HTR-8/SVneo (cell line): ENCODE measurements at places on chromosomes 5 and 9.
A peak's percentile ranks its signal among the peaks of the same experiment; 100 is the strongest.

GRCh38 chr9:128061275-128061960, 5.7 kb downstream of the NAIF1 start:
- no peak for DNase-seq

GRCh38 chr5:6453937-6454560, 5.4 kb downstream of the UBE2QL1 start:
- DNase-seq: no peak

DNA sequence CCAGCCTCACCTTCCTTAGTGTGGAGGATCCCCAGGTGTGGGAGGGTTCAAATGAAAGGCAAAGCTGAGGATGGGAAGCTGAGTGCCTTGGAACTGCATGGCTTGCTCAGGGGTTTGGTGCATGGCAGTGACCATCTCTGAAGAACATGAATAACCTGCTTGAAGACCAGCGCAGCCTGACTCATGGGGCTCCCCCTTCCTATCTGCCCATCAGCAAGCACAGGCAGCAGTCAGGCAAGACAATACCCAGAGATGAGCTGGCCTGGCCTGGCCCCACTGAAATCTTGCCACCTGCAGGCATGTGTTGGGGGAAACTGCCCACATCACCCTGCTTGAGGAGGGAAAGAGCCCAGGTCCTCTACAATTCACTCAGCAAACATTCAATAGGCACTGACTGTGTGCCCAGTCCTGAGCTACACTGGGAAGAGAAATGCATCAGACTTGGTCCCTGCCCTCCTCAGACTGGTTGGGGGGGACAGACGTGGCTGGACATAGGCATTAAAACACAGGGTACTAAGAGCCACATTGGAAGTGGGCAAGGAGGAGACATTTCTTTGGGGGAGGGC, 105.0 kb upstream of the ALDH1B1 start:
- DNase-seq: no peak

- no peak for DNase-seq
Observed at GRCh38 chr5:73922224-73922623, 296.2 kb downstream of the ARHGEF28 start.

GRCh38 chr5:53739111-53739510, 178.7 kb downstream of the NDUFS4 start:
- no peak for DNase-seq

DNA sequence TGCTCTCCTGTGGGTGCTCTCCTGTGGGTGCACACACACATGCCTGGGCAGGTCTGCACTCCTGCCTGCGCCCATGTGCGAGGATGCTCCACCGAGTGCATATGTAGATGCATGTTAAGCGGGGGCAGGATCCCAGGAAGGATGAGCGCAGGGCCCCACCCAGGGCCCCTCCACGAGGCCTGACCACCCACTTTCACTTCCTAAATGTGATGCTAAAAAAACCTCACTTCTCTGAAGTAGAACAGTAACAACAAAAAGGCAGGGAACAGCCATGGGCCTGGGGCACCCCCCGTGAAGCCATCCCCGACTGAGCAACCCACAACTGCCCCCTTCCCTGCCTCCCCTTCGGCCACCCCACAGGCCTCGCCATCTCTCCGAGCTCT, 48.2 kb upstream of the SARDH start:
- DNase-seq: no peak

- no peak for DNase-seq
Observed at GRCh38 chr5:115873392-115873791, 31.7 kb downstream of the AP3S1 start.

DNA sequence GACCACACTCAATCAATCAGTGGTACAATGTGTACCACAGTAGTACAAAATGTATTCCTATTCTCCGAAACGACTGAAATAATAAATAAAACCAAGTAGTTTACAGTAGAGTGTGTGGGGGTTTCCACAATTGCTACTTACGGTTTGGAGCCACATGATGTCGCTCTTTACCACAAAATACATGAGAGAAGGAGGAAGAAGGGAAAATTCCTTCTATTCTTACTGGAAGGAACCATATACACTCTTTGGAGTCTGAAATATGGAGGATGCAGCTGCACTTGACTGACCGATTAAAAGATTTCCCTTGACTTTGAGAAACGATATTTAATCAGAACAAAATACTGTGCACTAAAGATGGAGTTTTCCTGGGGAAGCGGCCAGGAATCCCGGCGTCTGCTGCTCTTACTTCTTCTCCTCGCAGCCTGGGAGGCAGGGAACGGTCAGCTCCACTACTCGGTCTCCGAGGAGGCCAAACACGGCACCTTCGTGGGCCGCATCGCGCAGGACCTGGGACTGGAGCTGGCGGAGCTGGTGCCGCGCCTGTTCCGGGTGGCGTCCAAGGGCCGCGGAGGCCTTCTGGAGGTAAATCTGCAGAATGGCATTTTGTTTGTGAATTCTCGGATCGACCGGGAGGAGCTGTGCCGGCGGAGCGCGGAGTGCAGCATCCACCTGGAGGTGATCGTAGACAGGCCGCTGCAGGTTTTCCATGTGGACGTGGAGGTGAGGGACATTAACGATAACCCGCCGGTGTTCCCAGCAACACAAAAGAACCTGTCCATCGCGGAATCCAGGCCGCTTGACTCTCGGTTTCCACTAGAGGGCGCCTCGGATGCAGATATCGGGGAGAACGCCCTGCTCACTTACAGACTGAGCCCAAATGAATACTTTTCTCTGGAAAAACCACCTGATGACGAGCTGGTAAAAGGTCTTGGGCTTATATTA, at the start of gene PCDHA4:
Gene PCDHA4 (plus strand): TSS at position 235 of the 942 bp plus-strand sequence.
- no peak for DNase-seq

DNA sequence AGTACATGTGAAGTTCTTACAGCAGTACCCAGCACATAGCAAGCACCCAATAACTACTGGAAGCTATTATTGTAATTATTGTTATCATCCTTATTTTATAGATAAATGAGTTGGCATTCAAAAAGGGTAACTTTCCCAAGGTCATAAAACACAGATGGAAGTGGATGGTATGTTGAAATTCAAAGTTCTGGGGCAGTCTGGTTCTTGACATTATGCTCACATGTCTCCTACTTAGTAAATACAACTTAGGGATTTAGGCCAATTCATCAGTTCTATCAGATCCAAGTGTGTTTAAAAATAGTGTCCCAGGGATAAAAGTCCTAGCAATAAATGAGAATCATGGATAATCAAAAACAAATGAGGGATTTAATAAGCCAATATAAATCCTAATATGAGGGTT, 265.2 kb downstream of the ADAMTSL1 start:
- DNase-seq: no peak

- DNase-seq: no peak
Observed at GRCh38 chr9:29203244-29203930, 1630.1 kb upstream of the C9orf72 start.

DNA sequence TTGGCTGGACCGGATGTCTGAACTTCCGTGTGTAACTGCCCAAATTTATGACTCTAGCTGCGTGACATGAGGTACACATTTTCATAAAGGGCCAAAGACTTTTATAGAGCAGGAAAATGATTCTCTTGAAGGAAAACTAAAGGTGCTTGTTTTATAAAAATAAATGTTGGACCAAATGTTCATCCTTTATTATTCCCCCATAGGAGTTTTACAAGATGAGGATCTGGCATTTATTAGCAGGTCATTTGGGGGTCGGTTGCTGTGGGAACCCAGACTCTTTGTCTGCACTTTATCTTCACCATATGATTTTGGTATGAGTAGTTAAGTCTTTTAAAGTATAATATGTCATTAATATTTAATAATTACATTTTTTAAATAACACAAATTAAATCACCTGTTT, 571.2 kb downstream of the EFNA5 start:
- DNase-seq: no peak

- no peak for DNase-seq
Observed at GRCh38 chr5:180540050-180540694, 46.0 kb downstream of the CNOT6 start.

DNA sequence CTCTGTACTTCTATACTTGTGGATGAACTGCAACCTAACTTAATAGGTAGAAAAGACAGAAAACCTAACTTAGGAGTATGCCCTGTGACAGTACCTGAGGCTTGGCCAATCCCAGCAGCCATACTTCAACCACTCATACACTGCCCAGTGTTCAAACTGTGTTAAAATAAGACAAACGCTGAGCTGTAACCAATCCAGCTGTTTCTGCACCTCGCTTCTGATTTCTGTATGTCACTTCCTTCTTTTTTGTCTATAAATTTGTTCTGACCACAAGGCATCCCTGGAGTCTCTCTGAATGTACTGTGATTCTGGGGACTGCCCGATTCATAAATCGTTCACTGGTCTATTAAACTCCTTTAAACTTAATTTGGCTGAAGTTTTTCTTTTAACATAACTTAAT, 41.4 kb downstream of the AUH start:
- DNase-seq: no peak

- peak; percentile 48 for DNase-seq
Observed at GRCh38 chr9:129697656-129698253, 32.3 kb downstream of the PRRX2 start.

GRCh38 chr9:111348821-111349271, 18.8 kb upstream of the OR2K2 start:
- no peak for DNase-seq

- DNase-seq: no peak
Observed at GRCh38 chr5:6705959-6706358, 7.3 kb upstream of the TENT4A start.

DNA sequence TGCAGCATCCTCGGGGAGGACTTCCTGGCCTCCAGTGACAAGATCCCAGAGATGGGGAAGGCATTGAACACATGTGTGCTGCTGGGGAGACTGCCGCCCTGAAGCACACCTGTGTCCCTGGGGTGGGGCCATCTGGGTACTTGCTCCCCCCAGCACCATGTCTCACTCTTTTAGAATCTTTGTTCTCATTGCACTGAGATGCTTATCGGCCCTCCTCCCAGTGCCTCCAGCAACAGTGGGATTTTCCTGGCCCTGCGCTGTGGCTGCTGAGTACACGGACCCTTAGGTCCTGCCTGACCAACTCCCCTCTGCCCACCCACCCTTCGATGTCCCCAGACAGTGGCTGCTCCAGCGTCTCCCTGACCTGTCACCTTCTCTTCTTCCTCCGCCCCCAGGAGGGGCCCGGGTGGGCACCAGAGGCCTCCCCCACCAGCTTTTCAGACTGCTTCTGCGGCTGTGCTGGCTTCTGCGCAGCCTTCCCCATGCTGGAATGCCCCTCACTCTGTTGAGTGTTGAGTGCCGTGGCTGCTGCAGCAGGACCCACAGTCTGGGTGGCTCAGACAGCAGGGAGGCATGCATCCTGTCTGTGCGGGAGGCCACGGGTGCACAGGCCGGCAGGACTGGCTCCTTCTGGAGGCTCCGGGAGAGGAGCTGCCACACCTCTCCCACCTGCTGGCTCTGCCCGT, 145.9 kb upstream of the IRX2 start:
- DNase-seq: no peak

DNA sequence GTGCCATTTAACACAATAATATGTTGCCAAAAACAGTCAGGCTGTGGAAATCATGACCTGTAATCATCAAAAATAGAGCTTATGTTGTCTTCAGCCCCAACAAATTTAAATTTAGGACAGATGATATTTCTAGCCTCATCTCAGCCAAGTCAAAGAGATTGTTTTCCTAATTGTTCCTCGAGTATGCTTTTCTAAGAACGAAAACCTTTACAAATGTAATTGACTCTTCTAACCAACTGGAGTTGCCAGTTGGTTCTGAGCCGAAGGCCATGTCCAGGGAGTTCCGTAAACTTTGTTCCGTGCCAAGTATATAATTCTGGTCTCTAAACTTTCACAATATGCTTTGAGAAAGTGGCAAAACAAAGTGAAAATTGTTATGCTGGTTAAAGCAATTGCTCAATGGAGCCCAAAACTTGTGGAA, 160.8 kb downstream of the CEMIP2 start:
- DNase-seq: no peak

DNA sequence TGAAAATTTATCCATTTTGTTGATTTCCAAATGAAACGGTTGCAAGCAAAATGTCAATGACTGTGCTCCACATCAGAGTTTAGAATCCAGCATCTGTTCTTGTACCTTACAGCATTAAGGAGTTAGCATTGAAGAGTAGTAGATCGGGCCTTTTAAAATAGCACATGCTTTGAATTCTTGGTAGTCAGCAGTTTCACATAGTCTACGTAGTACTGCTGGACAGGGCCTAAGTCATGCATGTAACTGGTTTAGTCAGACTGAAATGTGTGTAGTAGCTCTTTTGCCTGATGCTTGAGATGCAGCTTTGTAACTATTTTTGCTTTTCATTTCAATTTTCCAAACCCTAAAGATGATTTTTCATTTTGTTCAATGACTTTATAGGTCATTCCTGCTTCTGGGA, 19.8 kb downstream of the LECT2 start:
- DNase-seq: no peak

GRCh38 chr9:92986176-92987119, 39.1 kb downstream of the FGD3 start:
- DNase-seq: no peak

DNA sequence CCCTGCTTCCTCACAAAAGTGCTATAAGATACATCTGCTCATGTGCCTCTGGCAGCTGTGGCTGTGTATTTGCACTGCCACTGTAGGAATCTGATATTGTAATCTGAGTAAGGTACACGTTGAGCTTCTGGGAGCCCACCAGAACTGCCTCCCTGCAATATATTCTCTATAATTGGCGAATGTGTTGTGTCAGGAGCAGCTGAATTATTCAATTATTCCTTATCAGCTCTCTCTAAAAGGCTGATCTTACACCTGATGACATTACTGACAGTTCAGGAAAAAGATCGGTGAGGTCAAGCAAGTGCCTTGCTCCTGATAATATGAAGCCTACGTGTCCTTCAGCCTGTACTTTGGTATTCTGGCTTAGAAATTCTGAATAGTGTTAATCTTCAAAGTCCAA, 1015.0 kb downstream of the CDH9 start:
- DNase-seq: no peak

DNA sequence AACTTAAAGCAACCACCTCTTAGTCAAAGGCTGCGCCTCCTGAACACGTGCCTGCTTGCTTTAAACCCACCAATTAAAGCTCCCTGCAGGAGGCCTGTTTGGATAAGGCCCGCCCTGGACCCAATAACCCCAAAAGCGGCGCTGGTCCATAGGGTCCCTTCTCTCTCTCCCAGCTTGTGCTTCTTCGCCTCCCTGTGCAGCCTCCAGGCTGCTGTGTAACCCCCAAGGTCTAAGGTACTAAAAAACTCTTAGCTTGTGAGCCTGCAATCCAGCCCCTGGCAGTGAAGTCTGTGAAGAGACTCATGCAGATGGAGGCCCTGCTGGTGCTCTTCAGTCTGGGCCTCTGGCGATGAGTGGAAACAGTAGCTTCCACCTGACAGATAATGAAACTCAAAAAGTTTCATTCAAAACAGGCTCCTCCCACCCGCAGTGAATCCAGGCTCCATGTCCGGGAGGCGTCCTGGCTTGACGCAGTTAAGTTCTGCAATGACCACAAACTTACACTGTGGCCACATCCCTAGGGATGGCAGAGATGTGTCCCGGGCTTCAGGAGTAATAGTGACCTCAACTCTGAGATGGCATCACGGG, 97.3 kb downstream of the PRRT1B start:
- no peak for DNase-seq

DNA sequence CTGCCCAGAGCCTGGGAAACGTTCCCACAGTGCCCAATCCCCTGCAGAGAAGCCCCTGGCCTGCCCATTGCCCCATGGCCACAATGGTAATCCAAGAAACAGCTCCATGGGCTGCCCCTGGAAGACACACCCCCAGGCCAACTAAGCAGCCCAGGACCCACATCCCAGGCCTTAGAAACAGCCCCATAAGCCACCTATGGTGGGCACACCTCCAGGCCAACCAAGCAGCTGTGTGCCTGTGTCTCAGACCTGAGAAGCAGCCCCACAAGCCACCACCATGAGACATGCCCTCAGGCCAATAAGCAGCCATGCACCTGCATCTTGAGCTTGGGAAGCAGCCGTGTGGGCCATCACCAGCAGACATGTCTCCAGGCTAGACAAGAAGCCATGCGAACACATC, 52.9 kb upstream of the SSBP2 start:
- no peak for DNase-seq
